ENCODE measurements at places on chromosomes 13 and 19.

DNA sequence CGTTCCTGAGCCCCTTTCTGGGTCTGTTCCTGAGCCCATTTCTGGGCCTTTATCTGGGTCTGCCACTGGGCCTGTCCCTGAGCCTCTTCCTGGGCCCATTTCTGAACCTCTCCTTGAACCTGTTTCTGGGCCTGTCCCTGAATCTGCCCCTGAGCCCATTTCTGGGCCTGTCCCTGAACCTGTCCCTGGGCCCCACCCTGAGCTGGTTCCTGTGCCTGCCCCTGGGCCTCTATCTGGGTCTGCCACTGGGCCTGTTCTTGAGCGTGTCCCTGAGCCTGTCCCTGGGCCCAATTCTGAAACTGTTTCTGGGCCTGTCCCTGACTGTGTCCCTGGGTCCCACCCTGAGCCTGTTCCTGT, 40.4 kb upstream of the GRTP1 start:
- DNase-seq, result no peak

- no peak for DNase-seq
Observed at GRCh38 chr13:28574617-28575142, 79.8 kb upstream of the FLT1 start.

- no peak for DNase-seq
Observed at GRCh38 chr13:46468570-46469463, 81.8 kb upstream of the RUBCNL start.

GRCh38 chr13:30991922-30992321, 59.5 kb downstream of the TEX26 start:
- no peak for DNase-seq

DNA sequence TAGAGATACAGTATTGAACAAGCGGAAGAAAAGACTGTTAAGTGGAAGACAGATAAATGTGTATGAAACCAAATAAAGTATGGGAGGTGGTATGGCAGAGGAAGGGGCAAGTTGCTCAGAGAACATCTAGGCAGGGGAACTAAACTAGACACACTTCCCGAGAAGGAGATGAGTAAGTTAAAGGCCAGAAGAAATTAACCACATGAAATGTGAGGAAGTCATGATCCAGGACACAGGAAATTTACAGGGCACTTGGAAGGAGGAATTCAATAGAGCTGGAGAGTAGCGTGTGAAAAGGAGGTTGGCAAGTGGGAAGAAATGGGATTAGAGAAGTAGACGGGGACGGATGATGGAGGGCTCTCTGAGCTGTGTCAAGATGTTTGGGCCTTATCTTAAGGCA, 208.8 kb downstream of the COG6 start:
- no peak for DNase-seq

DNA sequence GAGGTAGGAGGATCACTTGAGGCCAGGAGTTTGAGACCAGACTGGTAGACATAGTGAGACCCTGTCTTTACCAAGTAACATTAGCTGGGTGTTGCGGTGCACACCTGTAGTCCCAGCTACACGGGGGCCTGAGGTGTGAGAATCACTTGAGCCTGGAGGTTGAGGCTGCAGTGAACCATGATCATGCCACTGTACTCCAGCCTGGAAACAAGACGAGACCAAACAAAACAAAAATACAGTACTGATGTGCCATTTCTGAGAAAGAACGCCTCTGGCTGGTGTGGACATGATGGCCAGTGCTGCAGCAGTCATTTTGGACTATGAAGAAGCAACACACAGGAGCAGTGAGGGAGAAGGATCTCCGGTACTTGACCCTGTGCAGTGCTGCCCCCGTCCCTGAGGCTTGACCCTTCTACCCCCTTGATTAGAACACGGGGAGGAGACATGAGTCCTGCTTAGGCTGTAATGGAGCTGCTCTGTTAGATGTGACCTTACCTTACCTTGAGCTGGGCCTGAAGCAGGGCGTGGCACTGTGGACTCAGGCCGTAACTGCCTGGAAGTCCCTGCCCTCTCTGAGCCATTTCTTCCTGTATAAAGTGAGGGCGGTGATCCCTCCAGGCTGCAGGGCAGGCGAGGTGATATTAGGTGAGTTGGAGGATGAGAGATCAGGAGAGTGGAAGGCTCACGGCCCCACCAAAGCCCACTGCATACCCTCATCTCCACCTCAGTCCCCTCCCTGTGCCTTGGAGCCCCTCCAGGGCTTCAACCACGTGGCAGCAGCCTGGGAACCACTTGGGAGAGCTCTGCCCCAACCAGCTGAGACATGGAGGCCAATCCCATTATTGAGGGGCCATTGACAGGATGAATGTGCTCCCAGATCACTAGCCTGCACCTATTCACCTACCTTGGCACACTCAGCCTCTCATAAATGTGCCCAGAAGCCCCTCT, 5.9 kb downstream of the RPL18A start:
- DNase-seq, result no peak

GRCh38 chr13:27797228-27797624, 4.9 kb downstream of the GSX1 start:
- no peak for DNase-seq

DNA sequence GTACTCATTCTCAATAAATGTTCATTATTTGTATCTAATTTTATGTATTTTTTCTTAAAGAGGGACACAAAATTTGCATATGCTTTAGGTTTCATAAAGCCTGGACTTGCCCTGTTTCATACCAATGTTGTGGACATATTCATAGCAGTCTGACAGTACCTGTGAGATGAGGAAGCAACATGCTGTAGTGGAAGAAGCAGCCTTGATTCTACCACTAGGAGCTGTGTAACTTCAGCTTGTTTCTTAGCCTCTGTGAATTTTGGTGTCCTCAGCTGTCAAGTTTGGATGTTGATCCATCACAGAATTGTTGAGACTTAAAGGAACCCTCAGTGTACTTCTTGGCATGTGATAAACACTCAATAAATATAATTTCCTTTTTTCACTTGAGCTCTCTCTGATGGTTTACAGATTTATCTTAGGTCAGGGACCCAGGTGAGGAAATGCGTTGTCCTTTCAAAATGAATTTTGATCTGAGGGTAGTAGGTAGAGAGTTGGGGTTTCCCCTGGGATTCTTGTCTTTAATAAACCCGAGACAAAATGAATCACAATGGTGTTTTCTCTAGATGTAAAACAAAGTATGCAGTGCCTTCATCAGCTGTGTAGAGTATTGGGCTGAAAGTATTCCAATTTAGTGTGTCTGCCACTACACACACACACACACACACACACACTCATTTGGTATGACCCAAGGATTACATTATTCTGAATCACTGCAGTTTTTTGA, 152.1 kb downstream of the KCNRG start:
- DNase-seq, result no peak

GRCh38 chr19:4177146-4177545, 5.2 kb downstream of the SIRT6 start:
- no peak for DNase-seq

GRCh38 chr19:13844130-13844631, 32.8 kb upstream of the NANOS3 start:
- no peak for DNase-seq
